ENCODE measurements at places on chromosomes 1 and 21. TPM values are rescaled to one million over a fixed set of nuclear protein-coding genes. Genes with fewer than 3 reads are reported as not detected.

DNA sequence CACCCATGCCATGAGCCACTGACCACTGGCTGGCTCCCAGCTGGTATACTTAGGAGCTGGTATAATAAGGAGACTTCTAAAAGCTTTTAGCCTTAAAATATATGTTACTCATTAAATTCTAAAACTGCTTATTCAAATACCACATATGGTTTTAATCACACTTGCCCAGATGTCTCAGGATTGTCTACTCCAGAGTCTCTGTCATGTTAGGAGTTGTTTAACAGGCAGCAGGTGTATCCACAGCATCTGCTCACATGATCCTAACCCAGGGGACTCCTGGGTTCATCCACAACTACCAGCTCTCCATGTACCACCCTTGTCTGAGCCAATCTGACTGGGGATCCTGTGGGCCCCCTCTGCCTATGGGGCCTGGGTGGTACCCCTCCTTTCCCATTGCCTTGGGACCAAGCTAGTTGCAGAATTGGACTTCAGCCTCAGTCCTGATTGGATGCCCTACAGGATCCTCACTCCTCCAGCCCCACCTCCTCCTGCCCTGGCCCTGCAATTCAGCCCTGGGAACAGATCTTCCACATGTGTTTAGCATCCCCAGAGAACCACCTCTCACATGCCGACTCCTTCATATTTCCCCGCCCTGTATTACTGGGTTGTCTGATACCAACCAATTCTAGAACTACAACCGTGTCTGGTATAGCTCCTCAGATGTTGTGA lies 61.3 kb downstream of the BCAR3 start:
- no peak for DNase-seq

DNA sequence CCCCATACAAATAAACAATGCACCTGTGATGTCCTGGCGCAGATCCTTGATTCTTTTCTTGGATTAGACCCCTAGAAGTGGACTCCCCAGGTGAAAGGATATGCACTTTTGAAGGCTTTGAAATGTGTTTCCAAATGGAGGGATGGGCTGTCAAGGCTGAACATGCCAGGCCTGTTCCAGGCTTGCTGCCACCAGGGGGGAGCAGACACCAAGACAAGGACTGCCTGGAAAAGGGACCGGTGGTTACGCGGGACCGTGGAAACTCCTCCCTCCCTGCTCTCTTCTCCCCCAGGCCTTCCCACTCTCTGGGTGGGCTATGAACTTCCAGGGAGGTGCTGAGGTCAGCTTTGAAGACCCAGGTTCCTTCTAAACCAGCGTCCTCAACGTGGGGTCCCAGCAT lies 12.7 kb downstream of the C1QB start:
- no peak for DNase-seq

GRCh38 chr1:234618737-234619049 lies 8.7 kb upstream of the IRF2BP2 start:
- no peak for DNase-seq

DNA sequence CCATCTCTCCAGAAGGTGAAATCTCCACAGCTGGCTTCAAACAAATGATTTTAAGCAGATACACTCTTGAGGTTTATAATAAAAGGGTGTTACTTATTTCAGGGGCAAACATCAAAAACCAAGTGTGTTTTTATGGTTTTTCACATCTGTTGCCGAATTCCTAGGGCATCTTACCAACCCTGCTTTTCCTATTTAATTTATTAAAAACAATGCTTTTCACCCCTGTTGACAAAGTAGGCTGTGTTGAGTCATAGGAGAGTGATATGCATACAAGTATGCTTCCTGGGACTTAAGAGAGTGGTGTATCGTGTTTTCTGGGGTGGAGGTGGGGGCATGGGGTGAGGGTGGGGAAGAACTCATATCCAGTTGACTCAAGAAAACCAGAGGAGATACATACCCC lies 29.3 kb upstream of the IL20 start:
- DNase-seq: no peak

The TNFSF4 gene
- 2.3 TPM for total RNA-seq
